ENCODE measurements at places on chromosomes 11 and 22. TPM values are rescaled to one million over a fixed set of nuclear protein-coding genes. Genes with fewer than 3 reads are reported as not detected.

Gene MS4A7
- total RNA-seq = 8.9 TPM

Gene OTOG
- not detected for total RNA-seq

GRCh38 chr22:49040754-49041467, 786.8 kb downstream of the BRD1 start:
- H3K4me3 ChIP-seq = no peak overlapping the region
- no peaks in the 10 kb centered on the region for H3K36me3 ChIP-seq
- H3K27ac ChIP-seq = no peak overlapping the region
- no peaks in the 10 kb centered on the region for H3K4me1 ChIP-seq
- no peak for DNase-seq
- H3K27me3 ChIP-seq = peaks cover 3% of the 10 kb centered on the region

- no peaks in the 10 kb centered on the region for H3K36me3 ChIP-seq
- peak overlapping the region; percentile 99 for H3K27ac ChIP-seq
- peak; percentile 75 for DNase-seq
- H3K27me3 ChIP-seq = no peaks in the 10 kb centered on the region
- peaks cover 75% of the 10 kb centered on the region for H3K4me1 ChIP-seq
- H3K4me3 ChIP-seq = no peak overlapping the region
Measured at GRCh38 chr11:33703788-33704187, 3.2 kb upstream of the C11orf91 start.

- peak within 1 kb of the TSS; percentile 91 for H3K27ac ChIP-seq
- H3K27me3 ChIP-seq = no peaks in the 10 kb centered on the region
- DNase-seq = peak; percentile 88
- H3K36me3 ChIP-seq = no peaks in the 10 kb centered on the region
- H3K4me1 ChIP-seq = peaks cover 23% of the 10 kb centered on the region
Measured at GRCh38 chr22:21045585-21046294, at the start of gene LRRC74B. Gene LRRC74B (plus strand): TSS chr22:21045946. CDS start chr22:21045987, 41 bp downstream.

DNA sequence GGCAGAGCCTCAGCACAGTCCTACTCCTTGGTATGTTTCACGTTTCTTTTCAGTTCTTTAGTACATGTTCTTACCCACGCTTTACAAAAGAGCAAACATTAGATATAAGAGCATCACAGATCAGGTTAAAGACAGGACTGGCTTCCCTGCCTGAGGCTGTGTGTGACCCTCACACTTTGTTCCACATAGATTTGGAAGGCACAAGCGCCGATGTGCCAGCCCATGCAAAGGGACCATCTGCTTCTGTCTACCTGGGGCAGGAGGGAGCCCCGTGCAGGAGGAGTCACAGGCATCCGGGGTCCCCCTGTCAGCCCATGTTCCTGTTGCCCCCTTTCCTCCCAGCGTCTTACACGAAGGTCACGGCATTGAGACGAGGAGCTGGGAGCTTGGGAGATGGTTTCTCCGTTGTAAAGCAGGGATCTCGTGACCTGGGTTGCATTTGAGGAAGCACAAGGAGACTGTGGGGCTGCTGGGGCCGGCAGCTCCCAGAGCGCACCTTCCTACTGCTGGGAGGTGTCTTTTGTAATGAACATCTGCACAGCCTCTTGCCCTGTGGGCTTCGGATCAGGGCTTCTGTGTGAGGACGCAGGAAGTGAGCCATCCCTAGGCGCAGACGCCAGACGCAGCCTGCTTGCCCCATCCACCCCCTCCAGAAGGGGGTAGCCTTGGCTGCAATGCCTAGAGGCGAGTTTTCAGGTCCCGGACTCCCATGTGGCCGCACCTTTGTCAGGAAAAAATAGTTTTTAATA, 72.6 kb downstream of the SCN3B start:
- H3K27me3 ChIP-seq = no peaks in the 10 kb centered on the region
- no peak overlapping the region for H3K27ac ChIP-seq
- no peak overlapping the region for H3K4me3 ChIP-seq
- no peaks in the 10 kb centered on the region for H3K36me3 ChIP-seq
- no peak for DNase-seq
- peaks cover 4% of the 10 kb centered on the region for H3K4me1 ChIP-seq

Gene BCO2
- total RNA-seq = 2.9 TPM

GRCh38 chr11:124898711-124899110, 1.0 kb upstream of the ROBO4 start:
- peaks cover 4% of the 10 kb centered on the region for H3K4me1 ChIP-seq
- H3K27ac ChIP-seq = peak overlapping the region; percentile 80
- H3K4me3 ChIP-seq = no peak overlapping the region
- H3K27me3 ChIP-seq = no peaks in the 10 kb centered on the region

Gene C1QTNF5
- total RNA-seq = 16.0 TPM

Gene CDC42BPG
- not detected for total RNA-seq

Gene SLC22A12
- not detected for total RNA-seq

Gene CALCB
- not detected for total RNA-seq

- H3K4me3 ChIP-seq = no peak overlapping the region
- H3K27ac ChIP-seq = peak overlapping the region; percentile 98
- H3K27me3 ChIP-seq = no peaks in the 10 kb centered on the region
- no peaks in the 10 kb centered on the region for H3K36me3 ChIP-seq
- DNase-seq = peak; percentile 56
Measured at GRCh38 chr22:20550851-20551744, 43.7 kb downstream of the MED15 start.

Gene OR52I1
- total RNA-seq = not detected

DNA sequence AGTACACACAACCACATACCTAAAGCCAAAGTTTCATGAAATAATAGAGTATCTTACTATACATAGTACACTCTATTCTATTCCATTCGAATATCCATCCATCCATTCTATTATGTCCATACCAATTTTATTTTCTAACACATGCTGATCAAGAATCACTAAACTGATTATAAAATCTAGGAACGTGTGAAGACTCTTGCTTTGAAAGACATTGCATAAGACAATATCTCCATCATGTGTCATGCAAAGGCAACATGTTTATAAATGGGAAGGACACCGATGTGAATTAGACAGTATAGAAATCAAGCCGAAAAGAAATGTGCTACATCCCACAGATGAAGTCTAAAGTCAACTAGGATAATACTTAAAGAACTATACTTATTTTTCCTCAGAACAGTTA, 1561.5 kb upstream of the TENM4 start:
- no peak for DNase-seq
- H3K27ac ChIP-seq = no peak overlapping the region
- H3K27me3 ChIP-seq = no peaks in the 10 kb centered on the region
- H3K36me3 ChIP-seq = no peaks in the 10 kb centered on the region

DNA sequence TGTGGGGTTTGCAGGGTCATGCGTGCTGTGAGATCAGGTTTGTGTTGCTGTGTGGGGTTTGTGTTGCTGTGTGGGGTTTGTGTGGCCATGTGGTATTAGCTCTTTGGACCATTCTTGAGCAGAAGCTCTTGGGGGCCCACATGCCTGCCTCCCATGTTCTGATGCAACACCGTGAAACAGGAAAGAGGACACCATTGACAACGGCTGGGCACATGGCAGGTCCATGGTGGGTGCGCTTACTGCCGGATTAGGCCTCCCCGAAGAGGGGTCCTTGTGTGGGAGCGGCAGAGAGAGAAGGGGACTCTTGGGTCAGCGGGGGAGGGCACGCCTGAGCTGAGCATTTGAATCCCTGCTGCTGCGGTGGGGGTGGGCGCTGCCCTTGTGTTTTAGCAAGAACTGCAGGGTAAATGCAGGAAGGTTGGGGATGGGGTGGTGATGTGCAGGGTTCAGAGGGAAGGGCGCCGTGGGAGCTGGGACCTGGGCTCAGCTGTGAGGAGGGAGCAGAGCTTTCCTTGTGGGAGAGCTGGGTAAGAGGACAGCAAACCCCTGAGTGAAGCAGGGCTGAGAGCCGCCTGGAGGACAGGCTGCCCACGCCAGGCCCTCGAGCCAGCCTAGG, 361.5 kb downstream of the TBC1D22A start:
- no peak overlapping the region for H3K4me3 ChIP-seq
- no peak for DNase-seq
- H3K36me3 ChIP-seq = no peaks in the 10 kb centered on the region
- no peaks in the 10 kb centered on the region for H3K27me3 ChIP-seq
- H3K27ac ChIP-seq = no peak overlapping the region

DNA sequence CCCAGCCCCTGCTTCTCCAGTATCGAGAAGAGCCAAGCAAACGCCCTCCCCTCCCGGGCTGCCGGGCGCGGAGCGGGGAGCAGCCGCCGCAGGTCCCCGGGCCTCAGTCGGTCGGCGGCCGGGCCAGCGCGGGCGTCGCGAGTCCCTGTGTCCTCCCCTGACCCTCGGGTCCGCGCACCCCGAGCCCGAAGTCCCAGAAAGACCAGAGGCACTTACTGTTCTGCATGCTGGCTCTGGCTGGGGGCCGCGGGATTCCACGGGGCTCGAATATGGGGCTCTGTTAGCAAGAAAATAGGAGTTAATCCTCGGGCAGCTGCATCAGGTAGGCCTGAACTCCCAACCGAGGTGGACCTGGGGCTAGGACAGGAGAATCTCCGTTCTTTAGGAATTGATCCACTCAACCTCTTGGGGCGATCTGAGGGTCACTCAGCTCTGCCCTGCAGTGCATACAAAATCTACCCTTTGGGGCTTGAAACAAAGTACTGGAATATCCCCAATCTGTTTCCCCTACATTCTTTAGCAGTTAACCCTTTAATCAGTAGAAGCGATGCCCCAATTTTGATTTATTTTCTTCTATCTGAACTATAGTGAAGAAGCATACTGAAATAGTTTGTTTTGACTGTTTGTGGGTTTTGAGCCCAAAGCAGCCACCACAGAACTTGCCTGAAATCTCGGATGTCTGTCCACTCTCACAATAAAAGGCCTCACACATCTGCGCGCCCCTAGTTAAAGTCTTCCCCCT, 4.8 kb downstream of the PAX6 start:
- peaks cover 98% of the 10 kb centered on the region for H3K27me3 ChIP-seq
- no peak overlapping the region for H3K4me3 ChIP-seq
- no peak for DNase-seq

Measured in gastrocnemius medialis (tissue), 4 donors.